ENCODE measurements at places on chromosomes 16 and 17.

GRCh38 chr17:74150428-74151025 lies 53.0 kb upstream of the RPL38 start:
- DNase-seq = no peak

- no peak for DNase-seq
Measured at GRCh38 chr17:17416007-17416399, 60.8 kb upstream of the MED9 start.

DNA sequence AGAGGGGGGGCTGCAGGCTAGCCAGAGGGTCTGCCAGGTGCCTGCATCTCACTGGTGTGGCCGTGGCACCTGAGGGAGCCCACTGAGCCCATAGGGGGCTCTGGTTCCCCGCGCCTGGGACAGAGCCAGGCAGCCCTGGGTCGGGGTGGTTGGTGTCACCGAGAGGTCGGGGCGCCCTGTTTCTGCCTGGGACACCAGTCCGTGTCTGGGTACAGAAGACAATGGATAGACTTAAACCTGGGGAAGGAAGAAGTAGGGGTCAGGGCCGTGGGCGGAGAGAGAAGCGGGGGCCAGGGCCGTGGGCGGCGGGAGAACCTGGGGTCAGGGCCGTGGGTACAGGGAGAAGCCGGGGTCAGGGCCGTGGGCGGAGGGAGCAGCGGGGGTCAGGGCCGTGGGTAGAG lies 3.0 kb downstream of the RFNG start:
- no peak for DNase-seq

DNA sequence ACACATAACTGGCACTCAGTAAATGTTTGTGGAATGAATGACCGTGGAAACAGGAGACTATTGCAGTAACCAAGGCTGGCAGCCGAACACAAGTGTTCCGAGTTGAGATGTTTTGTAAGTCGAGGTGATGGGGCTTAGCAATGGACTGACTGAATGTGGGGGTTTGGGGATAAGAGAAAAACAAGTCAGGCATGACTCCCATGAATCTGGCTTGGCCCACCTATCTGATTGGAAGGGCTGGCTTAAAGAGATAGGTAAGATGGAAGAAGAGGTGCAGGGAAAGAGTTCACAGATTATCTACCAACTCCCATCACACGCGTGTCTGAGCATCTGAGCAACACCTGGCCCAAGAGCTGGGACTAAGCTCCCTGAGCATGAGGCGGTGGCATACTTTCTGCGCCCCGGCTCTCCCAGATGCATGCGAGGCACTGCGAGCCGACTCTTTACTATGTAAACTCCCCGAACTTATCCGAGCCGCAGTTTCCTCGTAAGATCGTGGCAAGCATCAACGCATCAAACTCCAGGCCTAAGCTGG lies 539 bp downstream of the IFT20 start:
- no peak for DNase-seq

GRCh38 chr16:4373909-4374742 lies 2.5 kb downstream of the VASN start:
- no peak for DNase-seq

DNA sequence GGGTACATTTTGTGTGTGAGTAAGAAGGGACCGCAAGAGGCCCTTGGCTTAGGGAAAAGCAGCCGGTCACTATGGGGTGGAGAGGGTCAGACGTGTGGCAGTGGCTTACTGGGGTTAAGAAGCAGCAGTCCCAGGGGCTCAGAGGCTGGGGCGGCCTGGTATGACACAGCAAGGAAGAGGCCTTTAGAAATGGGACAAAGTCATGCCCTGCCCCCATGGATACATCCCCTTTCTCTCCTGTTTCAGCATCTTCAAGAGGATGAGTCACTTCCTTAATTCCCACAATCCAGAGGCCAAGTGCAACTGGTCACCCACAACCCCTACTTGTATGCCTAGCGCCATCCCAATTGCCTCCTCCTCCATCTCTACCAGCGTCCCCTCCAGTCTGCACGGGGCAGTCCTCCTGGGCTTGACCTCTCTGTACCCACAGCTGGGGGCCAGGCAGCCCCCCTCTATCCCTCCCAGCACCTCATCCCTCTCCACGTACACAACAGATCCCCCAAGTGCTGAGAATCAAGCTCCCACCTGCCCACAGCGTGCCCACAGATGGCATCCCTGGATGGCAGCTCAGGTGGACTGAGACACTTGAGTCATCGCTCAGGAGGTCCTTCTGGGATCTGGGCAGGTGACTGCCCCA lies 6.9 kb upstream of the EFTUD2 start:
- no peak for DNase-seq

GRCh38 chr17:17801800-17802481 lies 34.8 kb downstream of the SREBF1 start:
- DNase-seq = no peak

DNA sequence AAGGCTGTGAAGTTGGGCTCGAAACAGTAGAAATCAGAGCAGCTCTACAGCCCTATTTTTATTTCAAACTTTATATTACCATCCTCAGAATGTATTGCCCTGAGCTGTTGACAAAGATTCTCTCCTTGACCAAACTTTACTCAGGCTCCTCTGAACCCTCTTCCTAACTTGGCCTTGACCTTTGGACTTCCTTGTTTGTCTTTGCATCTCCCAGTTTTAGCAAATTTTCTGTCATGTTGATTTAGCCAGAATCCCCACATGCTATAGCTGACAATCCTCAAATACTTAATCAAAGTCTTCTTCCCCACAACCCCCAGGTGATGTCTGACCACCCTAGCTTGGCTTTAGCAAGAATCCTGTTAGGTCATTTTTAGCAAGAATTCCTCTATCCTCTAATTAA lies 87.4 kb upstream of the GRIN2A start:
- DNase-seq = no peak

DNA sequence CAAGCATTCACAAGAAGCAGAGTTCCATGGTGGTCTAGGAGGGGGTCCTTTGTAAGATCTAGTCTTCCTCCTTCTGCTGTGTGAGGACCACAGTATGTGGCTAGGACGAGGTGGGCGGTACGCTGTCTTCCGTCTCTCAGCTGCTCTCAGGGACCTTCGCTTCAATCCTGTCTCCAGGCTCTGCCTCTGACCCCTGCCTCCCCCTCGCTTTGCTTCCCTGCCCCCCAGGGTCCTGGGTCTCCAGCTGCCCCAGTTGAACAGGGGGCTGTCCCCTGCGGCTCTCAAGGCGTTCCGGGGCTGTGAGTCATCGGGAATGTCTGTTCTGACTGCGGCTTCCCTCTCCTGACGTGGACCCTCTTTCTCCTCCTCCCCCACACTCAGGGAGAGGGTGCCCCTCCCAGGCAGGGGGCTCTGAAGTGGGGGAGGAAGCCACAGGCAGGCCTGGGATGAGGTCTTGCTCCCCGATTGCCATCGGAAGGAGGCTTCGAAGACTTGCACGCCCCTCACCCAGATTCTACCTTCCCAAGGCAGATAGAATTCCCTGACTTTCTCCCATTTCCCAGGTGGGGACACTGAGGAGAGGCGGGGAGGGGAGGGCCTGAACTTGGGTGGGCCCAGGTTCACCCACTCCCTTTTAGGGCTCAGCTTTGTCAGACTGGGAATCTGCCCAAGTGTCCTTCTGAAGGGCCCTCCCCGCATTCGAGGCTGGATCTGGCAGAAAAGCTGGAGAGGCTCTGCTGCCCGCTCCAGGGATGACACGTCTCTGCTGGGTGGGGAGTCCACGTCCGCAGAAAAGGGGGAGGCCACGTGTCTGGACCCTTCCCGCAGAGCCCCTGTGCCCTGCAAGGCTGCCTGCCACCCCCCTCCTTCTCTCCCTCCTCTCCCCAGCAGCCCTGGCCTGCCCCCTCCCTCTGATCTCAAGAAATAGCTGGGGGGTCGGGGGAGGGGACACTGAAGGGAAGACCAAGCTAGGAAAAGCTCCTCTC lies 9.1 kb upstream of the COL1A1 start:
- no peak for DNase-seq

DNA sequence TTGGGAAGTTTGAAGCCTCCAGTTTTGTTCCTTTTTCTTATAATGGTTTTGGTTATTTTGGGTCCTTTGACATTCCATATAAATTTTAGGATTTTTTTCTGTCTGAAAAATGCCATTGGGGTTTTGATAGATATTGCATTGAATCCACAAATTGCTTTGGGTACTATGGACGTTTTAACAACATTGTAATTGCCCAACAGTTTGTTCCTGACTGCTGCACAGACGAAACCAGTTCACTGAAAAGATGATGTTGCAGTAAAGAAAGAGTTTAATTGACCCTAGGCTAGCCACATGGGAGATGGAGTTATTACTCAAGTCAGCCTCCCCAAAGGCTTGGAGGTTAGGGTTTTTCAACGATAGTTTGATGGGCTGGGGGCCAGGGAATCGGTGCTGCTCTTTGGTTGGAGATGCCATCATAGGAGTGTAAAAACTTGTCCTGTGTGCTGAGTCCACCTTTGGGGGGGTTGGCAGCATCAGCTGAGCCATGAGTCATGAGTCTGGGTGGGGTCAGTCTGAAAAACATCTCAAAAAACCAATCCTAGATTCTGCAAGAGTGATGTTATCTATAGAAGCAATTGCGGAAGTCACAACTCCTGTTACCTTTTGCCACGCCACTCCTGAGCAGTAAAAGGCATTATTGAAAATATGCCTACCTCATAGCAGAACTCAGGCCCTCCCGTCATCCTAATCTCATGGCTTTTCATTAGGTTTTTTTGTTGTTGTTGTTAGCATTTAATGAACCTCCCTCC lies 2.7 kb upstream of the PRSS41 start:
- peak; percentile 10 for DNase-seq

DNA sequence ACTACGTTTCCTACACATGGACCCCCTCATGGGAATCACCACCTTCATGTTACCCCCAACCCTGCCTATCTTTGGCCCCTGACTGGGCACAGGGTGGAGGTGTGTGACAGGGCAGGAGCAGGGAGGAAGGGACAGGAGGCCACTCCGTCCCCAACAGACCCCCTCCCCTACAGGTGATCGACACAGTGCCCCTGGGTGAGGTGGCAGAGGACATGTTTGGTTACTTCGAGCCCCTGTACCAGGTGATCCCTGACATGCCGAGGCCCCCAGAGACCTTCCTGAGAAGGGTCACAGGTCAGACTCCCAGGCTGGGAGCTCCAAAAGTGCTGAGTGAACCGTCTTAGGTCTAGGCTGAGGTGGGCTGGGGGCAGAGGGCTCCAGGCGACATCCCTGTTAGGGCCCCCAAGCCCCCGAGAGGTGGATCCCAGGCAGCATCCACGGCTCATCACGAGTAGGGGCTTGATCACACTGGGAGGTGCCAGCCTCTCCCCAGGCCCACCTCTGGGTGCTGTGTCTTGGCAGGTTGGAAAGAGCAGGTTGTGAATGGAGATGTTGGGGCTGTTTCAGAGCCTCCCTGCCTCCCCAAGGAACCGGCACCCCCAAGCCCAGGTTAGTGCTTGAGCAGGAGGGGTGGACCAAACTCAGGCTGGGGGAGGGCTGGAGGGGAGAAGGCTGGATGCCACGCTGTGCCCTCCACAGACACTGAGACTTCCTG lies 1.5 kb downstream of the ACBD4 start:
- DNase-seq = no peak

DNA sequence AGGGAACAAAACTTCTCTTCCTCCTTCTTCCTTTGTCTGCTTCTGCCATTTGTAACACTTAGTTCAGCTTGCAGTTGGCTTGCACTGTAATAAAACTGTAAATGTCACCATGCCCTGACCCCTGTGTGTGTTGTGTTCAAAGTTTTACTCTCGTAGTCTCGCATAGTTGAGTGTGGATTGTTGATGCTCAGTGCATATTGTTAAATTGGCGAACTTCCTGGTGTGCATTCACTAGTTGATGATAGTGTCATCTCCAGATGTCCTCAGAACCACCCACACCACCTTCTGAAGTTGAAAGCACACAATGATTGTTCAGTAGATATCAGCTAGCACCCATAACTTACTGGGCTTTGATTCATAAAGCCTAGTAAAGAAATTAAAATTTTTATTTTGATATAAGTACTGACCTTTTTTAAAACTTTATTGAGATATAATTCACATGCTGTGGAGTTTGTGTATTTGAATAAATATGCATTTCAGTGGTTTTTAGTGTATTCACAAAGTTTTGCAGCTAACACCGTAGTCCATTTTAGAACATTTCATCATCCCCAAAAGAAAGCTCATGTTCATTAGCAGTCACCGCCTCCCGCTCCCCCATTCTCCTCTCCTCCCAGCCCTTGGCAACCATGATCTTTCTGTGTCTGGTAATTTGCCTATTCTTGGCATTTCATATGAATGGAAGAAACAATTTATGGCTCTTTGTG lies 25.0 kb downstream of the USP10 start:
- DNase-seq = no peak

DNA sequence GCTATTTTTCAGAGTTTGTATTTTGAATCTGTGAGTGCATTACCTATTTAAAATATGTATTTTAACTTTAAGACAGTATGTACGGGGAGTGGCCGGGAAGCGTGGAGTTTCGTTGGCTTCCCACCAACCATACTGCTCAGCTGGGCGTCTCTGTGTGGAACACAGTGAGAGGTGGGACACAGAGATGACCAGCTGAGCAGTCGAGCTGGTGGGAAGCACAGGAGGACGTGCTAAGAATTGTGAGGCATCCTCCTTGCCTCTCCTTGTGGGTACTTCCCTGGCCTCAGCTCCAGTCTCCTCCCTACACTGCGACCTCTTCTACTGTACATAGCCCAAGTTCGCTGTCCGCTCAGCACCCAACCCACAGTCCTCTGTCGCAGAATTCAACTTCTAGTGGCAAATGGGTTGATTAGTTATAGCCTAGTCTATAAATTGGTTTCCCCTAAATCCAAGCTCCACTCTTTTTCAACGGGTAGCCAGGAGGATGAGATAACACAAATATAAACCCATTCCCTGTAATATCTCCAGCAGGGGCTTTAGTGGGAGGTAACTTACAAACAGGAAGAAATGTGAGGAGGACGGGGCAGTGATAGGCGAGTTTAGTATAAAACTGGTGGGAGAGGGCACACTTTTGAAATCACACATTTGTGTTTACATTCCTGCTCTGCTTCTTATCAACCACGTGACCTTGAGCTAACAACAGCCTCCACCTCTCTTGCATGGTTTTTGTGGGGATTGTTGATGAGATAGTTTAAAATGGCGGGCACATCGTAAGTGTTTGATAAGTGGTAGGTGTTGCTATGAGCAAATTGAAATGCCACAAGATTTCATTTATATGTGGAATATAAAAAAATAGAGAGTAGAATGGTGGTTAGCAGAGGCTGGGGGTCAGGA lies 211.9 kb upstream of the HS3ST3A1 start:
- no peak for DNase-seq

DNA sequence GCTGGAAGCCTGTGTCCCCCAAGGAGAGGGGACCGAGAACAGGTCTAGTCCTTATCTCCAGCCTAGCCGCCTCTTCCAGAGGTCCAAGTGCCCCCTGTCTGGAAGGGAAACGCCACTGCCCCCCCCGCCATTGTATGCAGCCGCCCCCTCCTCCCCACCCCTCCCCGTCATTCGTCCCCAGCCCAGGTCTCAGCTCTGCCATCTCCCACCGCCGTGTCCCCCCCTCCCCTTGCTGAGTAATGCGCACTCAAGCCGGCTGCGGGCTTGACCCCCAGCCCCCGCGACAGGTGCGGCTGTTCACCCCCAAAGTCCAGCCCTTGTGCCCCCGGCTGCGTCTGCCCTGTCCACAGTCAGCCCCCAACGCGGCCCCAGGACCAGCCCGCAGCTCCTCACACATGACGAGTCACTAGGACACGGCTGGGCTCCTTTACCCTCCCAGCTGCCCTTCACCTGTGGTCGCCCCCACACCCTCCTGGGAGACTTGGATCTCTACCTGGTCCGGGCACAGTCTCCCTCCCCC lies 622 bp downstream of the GPRC5B start:
- DNase-seq = no peak
